Smooth muscle cell of the umbilical artery (primary cell): ENCODE measurements at places on chromosomes 12 and 14. TPM values are rescaled to one million over a fixed set of nuclear protein-coding genes. Genes with fewer than 3 reads are reported as not detected.

Gene LIN7A
- 9.9 and 40.4 TPM in 2 replicates for total RNA-seq

Gene CLEC9A
- 0.30 TPM in 1 of 2 replicates, not detected in the other for total RNA-seq

Gene NOS1
- total RNA-seq = not detected in 2 replicates

Gene RD3L
- not detected in 2 replicates for total RNA-seq

Gene ART4
- 2.6 and 6.5 TPM in 2 replicates for total RNA-seq

Gene PLEKHG3
- total RNA-seq = 0.59 and 5.3 TPM in 2 replicates

Gene SYNDIG1L
- total RNA-seq = not detected in 2 replicates

Gene CLEC2A
- not detected in 2 replicates for total RNA-seq

Gene TCL1B
- not detected in 2 replicates for total RNA-seq
